ENCODE measurements at places on chromosomes 13 and 19. TPM values are rescaled to one million over a fixed set of nuclear protein-coding genes. Genes with fewer than 3 reads are reported as not detected.

DNA sequence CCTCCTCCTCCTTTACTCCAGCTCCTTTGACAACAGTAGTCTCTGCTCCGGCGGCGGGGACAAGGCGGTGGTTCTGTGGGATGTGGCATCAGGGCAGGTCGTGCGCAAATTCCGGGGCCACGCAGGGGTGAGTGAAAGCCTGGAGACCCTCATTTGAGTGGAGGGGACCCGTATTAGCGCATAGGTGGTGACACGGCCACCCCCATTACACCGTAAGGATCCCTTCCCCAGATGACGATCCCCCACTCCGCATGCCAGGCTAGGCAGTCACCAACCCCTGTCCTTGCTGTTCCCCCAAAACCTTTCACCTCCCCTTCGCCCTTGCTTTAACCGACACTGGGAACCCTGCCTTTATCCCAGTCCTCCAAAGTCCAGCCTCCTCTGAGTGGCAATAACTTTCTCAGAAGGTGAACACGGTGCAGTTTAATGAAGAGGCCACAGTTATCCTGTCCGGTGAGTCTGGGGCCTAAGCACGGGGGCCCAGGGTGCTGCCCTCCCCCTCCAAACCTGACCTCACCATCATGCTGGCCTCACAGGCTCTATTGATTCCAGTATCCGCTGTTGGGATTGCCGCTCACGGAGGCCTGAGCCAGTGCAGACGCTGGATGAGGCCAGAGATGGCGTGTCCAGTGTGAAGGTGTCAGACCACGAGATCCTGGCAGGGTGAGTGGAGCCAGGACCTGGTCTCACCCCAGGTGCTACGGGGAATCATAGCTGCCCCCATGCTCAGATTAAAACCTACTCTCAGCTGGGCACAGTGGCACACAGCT, 3.7 kb downstream of the WDR83 start:
- H3K36me3 ChIP-seq = peaks cover 37% of the 10 kb centered on the region
- H3K27ac ChIP-seq = peak overlapping the region; percentile 91
- peaks cover 22% of the 10 kb centered on the region for H3K4me1 ChIP-seq
- DNase-seq = no peak

Gene FUT1
- 0.52 TPM for total RNA-seq

DNA sequence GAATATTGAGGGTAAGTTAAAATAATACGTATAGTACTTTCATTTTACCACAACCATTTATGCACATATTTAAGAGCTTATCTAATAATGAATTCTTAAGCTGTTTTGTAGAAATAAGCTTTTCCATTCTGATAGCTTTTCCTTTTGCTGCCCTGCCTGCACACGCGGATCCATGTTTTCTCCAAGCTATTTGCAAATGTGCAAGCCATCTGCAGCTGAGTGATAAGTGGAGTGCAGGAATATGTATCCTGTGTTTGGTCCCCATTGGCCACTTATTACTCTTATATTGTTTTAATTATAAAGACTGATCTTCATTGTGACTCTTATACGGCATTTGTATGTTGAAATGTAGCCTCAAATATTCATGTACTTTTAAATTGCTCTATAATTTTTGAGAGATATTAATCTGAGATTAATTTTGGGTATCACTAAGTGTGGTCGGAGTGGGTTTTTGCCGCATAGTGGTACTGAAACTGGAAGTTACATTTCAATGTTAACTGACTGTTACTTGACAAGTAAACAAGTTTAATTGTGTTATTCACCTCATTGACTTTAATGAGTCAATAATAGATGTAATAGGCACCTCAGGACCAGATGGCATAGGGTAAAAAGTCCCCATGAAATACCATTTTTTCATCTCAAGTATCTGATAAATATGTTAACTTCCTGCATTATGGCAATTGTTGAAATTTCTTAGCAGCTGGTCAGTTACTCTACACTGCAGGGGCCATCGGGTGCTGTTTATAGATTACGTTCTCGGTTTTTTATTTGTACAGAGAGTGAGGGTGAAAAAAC, 1567.4 kb downstream of the EFNB2 start:
- H3K27ac ChIP-seq = no peak overlapping the region
- no peak for DNase-seq
- H3K36me3 ChIP-seq = no peaks in the 10 kb centered on the region
- H3K4me1 ChIP-seq = no peaks in the 10 kb centered on the region
- no peak overlapping the region for H3K4me3 ChIP-seq

Gene MIR17HG
- total RNA-seq = 10.2 TPM

Gene KLK4
- total RNA-seq = not detected

DNA sequence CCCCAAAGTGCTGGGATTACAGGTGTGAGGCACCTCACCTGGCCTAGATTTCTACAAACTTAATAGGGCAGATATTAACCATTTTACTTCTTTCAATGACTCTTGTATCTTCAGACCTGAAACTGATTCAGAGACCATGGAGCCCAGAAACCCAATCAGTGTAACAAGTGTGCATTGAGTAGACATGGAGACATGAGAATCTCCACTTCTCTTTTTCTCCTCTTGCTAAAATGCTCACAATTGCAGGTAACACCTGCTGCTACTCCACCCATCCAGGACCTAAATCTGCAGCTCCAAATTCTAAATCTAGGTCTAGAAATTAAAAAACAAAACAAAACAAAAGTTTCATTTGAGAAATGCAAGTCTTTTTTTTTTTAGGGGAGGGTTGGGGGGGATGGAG, 42.2 kb upstream of the ZNF681 start:
- H3K4me3 ChIP-seq = no peak overlapping the region
- no peak overlapping the region for H3K27ac ChIP-seq
- no peak for DNase-seq
- H3K4me1 ChIP-seq = peaks cover 8% of the 10 kb centered on the region
- H3K27me3 ChIP-seq = no peaks in the 10 kb centered on the region

Gene NLRP5
- total RNA-seq = not detected

DNA sequence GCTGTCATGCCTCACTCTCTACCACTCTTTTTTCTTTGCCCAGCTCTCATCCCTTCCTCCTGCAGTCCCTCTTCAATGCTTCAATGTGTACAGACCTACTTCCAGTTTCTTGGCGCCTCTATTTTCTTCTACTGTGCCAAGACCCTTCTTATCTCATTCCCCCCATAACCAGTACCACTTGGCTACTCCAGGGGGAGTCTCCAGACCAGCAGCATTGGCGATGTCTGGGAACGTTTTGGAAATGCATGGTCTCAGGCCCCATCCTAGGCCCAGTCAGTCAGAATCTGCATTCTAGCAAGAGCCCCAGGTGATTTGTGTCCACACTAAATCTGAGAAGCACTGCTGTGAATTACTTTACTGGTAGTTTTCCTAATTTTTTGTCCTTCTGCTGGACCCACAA, 198.2 kb downstream of the SLC7A1 start:
- no peak for DNase-seq
- H3K36me3 ChIP-seq = no peaks in the 10 kb centered on the region

Gene MEIOSIN
- not detected for total RNA-seq
